Anterior cingulate cortex (tissue), 58 donors: ENCODE measurements at places on chromosomes 13 and 19.

DNA sequence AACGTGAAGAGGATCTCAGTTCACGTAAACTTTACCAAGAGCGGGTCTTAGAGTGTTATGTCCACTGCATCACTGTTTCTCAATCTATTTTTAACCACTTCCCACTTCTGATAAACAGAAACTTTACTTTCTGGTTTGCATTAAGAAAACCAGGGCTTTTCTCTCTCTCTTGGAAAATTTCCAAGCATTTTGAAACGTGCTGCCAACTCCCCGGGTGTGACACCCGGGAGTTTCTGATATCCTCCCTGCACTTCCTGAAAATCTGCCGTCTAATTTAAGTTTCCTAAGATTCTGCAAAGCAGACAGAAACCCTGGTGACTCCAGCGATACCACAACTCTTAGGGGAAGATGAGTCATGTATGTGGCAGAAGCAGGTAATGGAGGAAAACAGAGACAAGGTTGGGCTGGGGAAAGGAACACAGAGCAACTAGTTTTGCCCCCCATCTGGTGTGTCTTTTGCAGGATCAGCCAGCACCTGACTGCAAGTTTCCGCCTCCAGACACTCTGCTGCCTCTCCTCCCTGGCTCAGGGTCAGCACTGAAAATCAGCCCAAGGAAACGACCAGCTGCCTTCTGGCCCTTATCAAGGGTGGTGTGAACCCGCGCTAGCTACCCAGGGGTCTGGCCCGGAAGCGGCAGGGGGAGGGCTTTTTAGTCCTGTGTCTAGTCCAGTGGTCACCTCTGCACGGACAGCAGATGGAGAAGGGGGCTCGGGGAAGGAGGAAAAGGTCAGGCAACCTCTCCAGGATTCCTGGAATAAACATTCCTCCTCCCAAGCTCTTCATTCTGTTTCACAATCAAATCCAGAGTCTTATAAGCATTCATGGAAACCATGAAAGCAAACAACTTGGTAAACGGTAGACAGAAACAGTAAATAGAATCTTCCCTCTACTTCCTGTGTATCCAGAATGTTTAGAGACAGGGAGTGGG, 11.3 kb upstream of the FFAR2 start:
- DNase-seq = no peak

GRCh38 chr13:30071969-30072817, 221.8 kb upstream of the UBL3 start:
- no peak for DNase-seq

DNA sequence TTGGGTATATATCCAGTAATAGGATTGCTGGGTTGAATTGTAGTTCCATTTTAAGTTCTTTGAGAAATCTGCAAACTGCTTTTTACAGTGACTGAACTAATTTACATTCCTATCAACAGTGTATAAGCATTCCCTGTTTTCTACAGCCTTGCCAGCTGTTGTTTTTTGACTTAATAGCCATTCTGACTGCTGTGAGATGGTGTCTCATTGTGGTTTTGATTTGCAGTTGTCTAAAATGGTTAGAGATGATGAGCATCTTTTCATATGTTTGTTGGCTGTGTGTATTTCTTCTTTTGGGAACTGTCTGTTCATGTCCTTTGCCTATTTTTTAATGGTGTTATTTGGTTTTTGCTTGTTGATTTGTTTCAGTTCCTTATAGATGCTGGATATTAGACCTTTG, 4.0 kb upstream of the ZNF222 start:
- no peak for DNase-seq

DNA sequence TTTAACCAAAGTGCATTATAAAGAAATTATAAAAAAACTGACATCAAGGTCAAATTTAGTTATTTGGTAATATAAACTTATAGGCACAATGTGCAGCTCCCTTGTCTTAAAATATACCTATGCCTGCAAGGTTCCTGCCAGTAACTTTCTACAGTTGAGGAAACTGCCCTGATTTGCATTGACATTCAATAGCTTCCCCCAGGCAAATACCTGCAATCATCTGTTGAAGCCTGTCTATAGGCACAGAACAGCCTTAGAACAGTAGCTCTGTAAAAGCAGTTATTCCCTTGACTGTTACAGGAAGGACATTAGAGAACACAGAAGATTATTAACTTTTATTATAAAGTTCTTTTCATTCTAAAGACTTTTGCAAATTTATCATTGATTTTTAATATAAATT, 1239.5 kb downstream of the PCDH9 start:
- DNase-seq = no peak

GRCh38 chr13:102729560-102730270, 34.9 kb upstream of the METTL21C start:
- no peak for DNase-seq

GRCh38 chr13:98452851-98453843, 123.8 kb downstream of the STK24 start:
- DNase-seq = no peak

DNA sequence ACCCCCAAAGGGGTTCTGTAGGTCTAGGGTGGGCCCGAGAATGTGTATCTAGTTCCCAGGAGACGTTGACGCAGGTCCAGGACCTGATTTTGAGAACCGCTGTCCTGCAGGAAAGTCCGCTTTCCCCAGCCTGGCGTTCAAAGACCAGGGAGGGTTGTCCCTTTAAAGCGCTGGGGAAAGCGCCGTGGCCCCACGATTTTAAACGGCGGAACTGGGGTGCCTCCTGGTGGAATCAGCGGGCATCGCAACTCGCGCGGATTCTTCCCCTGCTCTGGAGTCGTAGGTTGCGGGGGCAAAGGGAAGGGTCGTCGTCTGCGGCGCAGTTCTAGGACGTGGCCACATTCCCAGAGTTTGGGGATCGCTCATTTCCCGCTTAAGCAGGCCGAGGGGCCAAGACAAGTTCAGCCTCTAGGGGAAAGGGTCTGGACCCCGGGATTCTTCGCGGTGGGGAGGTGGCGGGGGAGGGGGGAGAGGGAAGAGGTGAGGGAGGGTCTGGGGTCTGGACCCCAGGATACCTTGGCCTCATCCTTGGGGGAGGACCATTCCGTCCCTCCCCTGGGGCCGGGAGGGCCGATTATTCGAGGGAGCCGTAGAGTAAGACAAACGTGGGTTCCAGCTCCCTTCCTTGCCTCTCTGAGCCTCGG, 7.7 kb downstream of the PNMA8B start:
- DNase-seq = peak; percentile 45

- no peak for DNase-seq
Observed at GRCh38 chr19:17936379-17936778, 3.6 kb downstream of the CCDC124 start.

DNA sequence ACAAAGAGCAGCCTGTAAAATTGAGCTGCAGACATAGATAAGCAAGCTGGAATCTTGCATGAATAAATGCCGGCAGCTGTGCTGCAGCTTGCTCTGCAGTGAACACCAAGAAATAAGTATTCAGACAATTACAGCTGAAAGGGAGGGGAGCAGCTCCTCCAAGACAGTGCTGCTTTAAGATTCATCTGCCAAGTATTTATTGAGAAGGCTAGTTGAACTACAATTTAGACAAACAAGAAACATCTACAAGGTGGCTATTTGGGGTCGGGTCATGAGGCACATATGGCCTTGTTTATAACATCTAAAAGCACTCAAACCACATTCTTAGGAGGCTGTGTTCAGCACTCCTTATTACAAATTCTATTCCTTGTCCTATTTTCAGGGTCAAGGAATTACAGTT, 34.9 kb downstream of the ZNF726 start:
- DNase-seq = no peak

DNA sequence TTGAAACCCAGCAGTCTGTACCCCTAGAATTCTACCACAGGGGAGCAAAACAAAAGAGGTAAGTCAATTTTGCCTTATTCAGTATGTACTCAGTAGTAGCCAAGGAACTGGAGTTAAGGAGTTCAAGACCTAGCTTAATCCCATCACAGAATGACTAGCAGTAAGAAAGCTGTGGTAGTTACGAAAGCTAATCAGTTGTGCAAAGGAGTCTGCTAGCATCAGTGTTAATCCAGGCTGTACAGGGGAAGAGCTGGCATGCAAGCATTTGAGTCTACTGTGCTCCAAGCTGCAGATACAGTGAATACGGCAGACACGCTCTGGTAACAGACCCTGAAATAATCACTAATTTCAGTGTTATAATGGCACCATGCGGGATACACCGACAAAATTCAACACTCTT, 4.7 kb downstream of the DNMT1 start:
- DNase-seq = no peak

DNA sequence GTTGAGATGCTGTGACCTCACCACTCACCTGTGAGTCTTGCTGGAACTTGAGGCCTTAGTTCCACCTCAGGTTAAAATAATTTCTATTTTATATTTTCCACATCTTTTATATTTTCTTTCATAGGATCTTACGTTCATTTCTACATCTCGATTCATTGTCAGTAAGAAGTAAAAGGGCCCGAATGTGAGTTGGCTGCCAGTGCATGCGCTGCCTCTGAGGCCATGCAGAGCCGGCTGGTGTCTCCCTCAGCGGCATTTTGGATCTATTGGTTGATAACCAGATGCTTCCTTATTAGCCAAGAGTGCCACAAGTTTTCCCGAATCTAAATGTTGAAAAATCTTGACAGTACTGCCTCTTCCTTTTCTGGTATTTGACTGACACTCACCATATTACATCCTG, 347.3 kb downstream of the TEX29 start:
- DNase-seq = no peak

GRCh38 chr19:40567040-40567749, 9.5 kb upstream of the SHKBP1 start:
- DNase-seq = no peak

DNA sequence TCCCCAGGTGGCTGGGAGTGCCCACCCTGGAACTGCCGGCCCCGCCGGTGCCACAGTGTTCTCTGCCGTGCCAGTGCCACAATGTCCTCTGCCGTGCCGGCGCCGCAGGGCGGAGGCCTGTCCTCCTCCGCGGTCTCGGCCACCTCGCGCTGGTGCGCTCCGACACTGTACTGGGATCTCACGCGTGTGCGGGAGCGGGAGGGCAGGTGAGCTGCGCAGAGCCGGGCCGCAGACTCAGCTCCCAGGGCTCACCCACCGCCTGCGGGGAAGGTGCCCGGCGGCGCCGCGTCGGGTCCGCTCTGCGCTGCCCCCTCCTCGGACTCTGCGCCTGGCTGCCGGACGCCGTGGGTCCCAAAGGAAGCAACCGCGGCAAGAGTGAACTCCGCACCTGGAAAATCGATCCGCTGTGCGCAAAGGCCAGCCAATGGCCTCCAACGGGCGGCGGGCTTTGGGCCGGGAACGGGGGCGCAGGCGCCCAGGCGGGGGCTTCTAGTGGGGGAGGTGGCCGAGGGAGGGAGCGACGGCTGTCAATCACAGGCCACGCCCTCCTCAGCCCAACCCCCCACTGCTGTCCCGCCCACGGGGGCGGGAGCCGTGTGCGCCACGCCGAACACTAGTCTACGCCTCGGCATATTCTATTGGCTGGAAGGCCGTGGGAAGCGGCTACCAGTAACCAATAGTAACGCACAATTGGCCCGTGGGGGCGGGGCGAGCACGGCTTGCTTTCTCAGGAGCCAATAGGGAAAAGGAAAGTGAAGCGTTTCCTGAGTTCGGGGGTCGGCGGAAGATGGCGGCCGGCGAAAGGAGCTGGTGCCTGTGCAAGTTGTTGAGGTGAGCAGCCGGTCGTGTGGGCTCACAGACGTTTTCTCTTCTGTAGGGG, at the start of gene ALG11:
Gene ALG11, plus strand, starts transcription at position 767 of the 880 bp plus-strand sequence. Its CDS starts 21 bp downstream, at position 788.
- peak; percentile 96 for DNase-seq

GRCh38 chr19:4496304-4496703, 22.0 kb downstream of the PLIN4 start:
- DNase-seq = no peak

DNA sequence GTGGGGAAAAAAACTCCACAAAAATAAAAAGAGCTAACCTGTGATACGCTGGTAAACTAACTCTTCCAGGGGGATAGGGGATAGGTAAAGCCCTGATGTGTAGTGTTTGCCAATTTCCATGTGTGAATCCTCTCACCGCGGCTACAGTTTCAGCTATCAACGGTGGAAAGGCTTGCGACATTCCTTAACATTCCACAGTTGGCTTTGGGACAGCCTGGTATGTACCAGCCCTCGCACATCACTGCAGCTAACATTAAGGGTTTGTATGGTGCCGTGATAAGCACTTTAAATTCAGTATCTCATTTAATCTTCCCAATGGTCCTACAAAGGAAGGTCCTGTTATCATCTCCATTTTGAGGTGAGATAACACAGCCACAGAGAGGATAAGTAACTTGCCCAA, 112.4 kb downstream of the KATNAL1 start:
- no peak for DNase-seq

DNA sequence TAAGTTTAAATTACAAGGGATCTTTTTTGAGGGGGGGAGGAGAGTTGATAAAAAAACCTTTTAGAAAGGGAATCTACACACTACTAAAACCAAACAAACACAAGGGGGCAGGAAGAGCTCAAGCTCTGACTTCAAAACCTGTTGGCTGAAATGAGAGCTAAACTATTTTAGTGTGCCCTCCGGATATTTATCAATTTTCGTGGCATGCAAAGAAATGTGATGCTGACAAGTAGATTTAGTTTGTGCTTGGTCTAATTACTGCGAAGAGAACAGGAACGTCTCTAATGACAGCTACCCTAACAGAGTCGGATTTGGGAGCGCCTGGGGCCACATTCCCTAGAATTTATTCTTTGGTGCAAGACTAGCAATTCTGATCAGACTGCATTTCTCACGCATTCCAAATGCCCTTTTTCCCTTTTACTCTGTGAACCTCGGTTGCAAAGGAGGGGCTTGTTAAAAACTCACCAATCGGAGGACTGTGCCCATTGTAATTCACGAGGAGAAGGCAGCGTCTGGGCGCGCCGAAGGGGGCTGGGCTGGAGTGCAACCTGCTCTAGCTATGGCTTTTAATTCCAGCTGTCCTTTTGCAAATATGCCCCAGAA, 802 bp upstream of the FREM2 start:
- DNase-seq = no peak

DNA sequence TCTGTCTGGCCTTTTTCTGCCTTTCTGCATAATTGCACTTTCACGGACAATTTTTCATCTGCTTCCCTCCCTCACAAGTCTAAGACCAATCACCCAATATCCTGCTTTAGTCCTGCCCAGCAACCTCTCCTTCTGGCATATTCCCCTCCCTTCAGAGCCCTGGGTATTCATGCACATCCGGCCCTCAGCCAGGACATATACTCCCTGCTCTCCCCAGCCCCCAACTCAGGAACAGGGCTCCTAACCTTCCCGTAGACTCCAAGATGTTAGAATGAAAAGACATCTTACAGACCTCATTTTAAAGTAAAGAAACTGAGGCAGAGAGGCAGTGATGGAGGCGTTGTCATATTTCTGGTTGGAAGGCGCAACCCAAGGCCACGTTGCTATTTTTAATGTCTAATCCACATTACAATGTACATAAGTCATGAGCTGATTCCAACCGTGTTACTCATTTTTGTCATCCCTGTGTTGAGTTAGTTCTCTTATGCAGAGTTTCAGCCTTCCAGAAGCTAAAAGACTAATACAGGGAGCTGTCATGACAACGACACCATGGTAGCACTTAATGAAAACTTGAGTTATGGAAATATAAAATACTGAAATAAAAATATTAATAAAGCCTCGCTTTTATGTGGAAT, 209.2 kb downstream of the TSHZ3 start:
- DNase-seq = no peak

- no peak for DNase-seq
Observed at GRCh38 chr13:91368676-91369440, 21.4 kb downstream of the MIR17HG start.
